GM23338 (cell line): ENCODE measurements at places on chromosomes 3 and 15. TPM values are rescaled to one million over a fixed set of nuclear protein-coding genes. Genes with fewer than 3 reads are reported as not detected.

Gene IL5RA
- 0.31 TPM in 1 of 2 replicates, not detected in the other for total RNA-seq

Gene ANKRD63
- 0.59 and 0.74 TPM in 2 replicates for total RNA-seq

Gene NCK1
- total RNA-seq, result 27.1 and 28.4 TPM in 2 replicates

Gene SMARCC1
- total RNA-seq, result 151 and 171 TPM in 2 replicates

Gene CASR
- total RNA-seq, result 0.04 and 0.56 TPM in 2 replicates

Gene NLGN1
- total RNA-seq, result 9.6 and 18.6 TPM in 2 replicates

Gene CLRN1
- 0.69 and 0.93 TPM in 2 replicates for total RNA-seq

Gene NANOGP8
- total RNA-seq, result 49.6 and 53.4 TPM in 2 replicates

Gene FXR1
- 208 and 228 TPM in 2 replicates for total RNA-seq

Gene MAGI1
- total RNA-seq, result 63.8 and 71.2 TPM in 2 replicates

Gene ADAMTS17
- total RNA-seq, result 0.74 and 3.8 TPM in 2 replicates

Gene GOLGA6B
- not detected in 2 replicates for total RNA-seq

Gene KLHL40
- not detected in 2 replicates for total RNA-seq

Gene GOLGA8G
- not detected in 2 replicates for total RNA-seq

Gene TMEM87A
- total RNA-seq, result 38.8 and 43.5 TPM in 2 replicates

Gene FAM107A
- total RNA-seq, result 0.89 and 1.0 TPM in 2 replicates

Gene TKT
- total RNA-seq, result 1,229 and 1,411 TPM in 2 replicates

Gene C3orf20
- not detected in 2 replicates for total RNA-seq

Gene ATP13A5
- not detected in 2 replicates for total RNA-seq

Gene CLDN16
- not detected in 2 replicates for total RNA-seq

Gene IQCF5
- not detected in 2 replicates for total RNA-seq

Gene GRM2
- total RNA-seq, result 5.1 and 5.2 TPM in 2 replicates

Gene FOXL2
- 2.3 and 3.5 TPM in 2 replicates for total RNA-seq

Gene ATP8B4
- 0.24 and 4.5 TPM in 2 replicates for total RNA-seq

Gene ARPP21
- not detected in 2 replicates for total RNA-seq

Gene MAP6D1
- 8.2 and 10.6 TPM in 2 replicates for total RNA-seq

Gene BSN
- 5.1 and 5.4 TPM in 2 replicates for total RNA-seq

Gene GOLGA6L25
- not detected in 2 replicates for total RNA-seq

Gene OR5H6
- total RNA-seq, result not detected in 2 replicates

Gene ETFA
- 52.9 and 62.3 TPM in 2 replicates for total RNA-seq

Gene ATP2B2
- total RNA-seq, result 0.35 and 0.63 TPM in 2 replicates

Gene CADM2
- total RNA-seq, result 13.3 and 16.4 TPM in 2 replicates

Gene CISH
- 2.7 and 3.6 TPM in 2 replicates for total RNA-seq

Gene PRSS50
- 1.4 and 1.5 TPM in 2 replicates for total RNA-seq

Gene C3orf70
- 1.1 and 1.5 TPM in 2 replicates for total RNA-seq

Gene MYZAP
- total RNA-seq, result 0.66 and 1.5 TPM in 2 replicates

Gene SLC6A20
- total RNA-seq, result 0.14 TPM in 1 of 2 replicates, not detected in the other

Gene GOLGA8S
- total RNA-seq, result not detected in 2 replicates

Gene HTD2
- 8.7 and 19.3 TPM in 2 replicates for total RNA-seq

Gene DUOXA2
- not detected in 2 replicates for total RNA-seq

Gene SPATA12
- 0.10 TPM in 1 of 2 replicates, not detected in the other for total RNA-seq

Gene GOLGA8T
- 0.42 and 0.54 TPM in 2 replicates for total RNA-seq

Gene OXNAD1
- 34.2 and 39.4 TPM in 2 replicates for total RNA-seq

Gene KCNMB3
- 0.58 and 1.3 TPM in 2 replicates for total RNA-seq

Gene RPS17
- 1,579 and 1,741 TPM in 2 replicates for total RNA-seq

Gene TP63
- not detected in 2 replicates for total RNA-seq

Gene LRRC15
- 0.14 TPM in 1 of 2 replicates, not detected in the other for total RNA-seq

Gene P2RY14
- total RNA-seq, result not detected in 2 replicates

Gene FGD5
- total RNA-seq, result 12.2 and 19.0 TPM in 2 replicates

Gene SHC4
- 0.21 and 0.31 TPM in 2 replicates for total RNA-seq

Gene THAP10
- 5.5 and 5.7 TPM in 2 replicates for total RNA-seq

Gene LRTM1
- not detected in 2 replicates for total RNA-seq

Gene PIF1
- 193 and 200 TPM in 2 replicates for total RNA-seq

Gene ZCWPW2
- total RNA-seq, result not detected in 2 replicates

Gene TNFAIP8L3
- 0.31 and 0.54 TPM in 2 replicates for total RNA-seq

Gene IL17RE
- total RNA-seq, result 3.4 and 4.3 TPM in 2 replicates
